ENCODE measurements at places on chromosomes 7 and 10.

GRCh38 chr10:43854007-43854406, 205.3 kb upstream of the ZNF32 start:
- DNase-seq: no peak

GRCh38 chr7:31234836-31235605, 105.5 kb downstream of the NEUROD6 start:
- DNase-seq: no peak

GRCh38 chr7:116534790-116535189, 10.0 kb downstream of the CAV1 start:
- DNase-seq: no peak

DNA sequence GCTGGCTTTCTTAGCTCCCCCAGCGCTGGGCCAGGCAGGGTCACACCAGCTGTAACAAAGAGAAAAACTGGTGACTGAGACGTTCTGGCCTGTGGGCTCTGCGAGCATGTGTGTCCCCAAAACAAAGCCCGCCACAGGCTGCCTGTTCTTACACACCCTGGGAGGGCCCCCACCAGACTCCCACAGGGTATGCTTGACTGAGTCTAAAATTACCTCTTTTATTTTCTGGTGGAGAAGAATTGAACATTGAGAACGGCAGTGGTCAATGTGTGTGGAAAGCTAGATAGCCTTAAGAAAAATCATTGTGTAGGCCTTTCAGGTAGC, 808 bp downstream of the C10orf71 start:
- no peak for DNase-seq

- no peak for DNase-seq
Measured at GRCh38 chr7:113209449-113210203, 91.3 kb upstream of the SMIM30 start.

All from endothelial cell (in vitro differentiated cells).